ENCODE measurements at places on chromosomes 6 and 20.

- no peak for DNase-seq
Measured at GRCh38 chr6:148422085-148422484, 79.4 kb downstream of the SASH1 start.

- DNase-seq, result no peak
Measured at GRCh38 chr6:30194797-30195690, 18.2 kb downstream of the TRIM26 start.

GRCh38 chr20:25023356-25023755 lies 30.8 kb upstream of the APMAP start:
- DNase-seq, result no peak

DNA sequence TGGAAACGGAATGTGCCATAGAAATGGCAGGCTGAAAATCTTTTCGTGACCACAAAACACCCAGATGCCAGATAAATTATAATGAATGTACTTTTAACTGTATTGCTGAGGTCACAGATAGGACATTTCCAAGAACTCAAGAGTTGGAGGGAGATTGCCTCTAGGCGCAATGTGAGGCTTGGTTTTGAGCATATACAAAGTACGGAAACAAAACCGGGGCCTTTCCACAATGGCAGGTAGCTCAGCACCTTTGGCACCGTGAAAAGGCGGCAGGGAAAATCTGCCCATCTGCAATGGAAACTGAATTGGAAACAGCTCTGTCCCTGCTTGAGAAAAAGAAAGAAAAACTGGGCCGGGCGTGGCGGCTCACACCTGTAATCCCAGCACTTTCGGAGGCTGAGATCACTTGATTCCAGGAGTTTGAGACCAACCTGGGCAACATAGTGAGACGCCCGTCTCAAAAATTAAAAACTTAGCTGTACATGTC lies 10.5 kb upstream of the C20orf144 start:
- DNase-seq, result no peak

DNA sequence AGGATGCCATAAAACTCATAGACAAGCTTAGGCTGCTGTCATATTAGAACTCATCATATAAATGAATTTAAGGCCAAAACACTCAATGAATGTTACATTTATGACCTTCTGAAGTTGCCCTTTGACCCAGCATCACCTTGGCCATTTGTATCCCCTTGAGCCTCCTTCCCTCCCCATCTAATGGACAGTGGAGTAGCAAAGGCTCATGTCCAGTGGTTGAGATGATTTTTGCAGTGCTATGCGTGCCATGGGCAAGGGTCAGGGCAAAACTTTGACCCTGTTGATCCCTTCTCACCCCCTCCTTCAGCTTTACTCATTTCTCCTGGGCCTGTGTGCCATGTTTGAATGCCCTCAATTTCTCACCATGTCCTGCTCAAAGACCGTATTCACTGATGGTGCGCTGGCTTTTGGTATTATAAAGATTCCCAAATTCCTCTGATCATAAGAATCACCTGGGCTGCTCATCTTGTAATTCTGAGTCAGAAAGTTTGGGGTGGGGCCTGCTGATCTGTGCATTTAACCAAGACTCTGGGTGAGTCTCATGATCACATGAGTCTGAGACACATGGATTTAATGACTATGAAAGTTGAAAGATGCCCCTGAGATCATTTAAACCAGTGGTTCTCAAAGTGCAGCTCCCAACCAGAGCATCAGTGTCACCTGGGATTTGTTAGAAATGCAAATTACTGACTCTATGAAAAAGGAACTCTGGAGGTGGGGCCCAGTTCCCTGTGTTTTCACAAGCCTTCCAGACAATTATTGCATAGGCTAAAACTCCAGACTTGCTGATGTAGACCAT lies 57.5 kb upstream of the IL20RA start:
- DNase-seq, result no peak

DNA sequence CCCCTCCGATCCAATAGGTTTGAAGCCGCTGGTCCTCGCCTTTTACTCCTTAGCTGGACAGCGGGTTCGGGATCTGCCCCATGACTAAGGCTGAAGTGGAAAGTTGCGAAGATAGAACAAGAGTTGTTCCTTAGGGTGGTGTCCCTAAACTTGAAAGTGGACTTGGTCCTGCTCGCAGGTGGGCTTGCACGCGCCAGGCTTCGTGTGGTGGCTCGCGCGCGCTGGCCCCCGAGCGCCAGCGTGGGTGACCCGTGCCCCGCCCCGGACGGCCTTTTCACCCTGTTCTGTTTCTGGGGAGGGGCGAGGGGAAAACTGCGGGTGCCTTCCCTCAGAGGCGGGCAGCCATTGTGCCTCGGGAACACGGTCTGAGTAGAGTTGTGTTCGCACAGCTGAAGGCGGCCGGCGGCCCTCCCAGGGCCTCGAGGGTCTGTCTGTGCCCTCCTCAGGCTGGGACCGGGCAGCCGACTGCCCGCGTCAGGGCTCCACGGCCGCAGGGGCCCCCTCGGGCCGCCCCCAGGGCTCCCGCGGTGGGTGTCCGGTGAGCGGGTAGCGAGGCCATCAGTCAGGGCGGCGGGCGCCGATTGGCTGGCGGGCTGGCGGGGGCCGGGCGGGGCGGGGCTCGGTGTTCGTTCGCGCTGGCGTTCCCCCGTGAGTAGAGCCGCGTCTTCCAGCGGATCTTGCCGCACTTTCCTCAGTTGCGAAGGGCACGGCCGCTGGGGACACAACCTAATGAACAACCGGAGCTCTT lies 33.0 kb downstream of the RREB1 start:
- DNase-seq, result peak; percentile 71

GRCh38 chr6:126716826-126717509 lies 377.1 kb downstream of the CENPW start:
- no peak for DNase-seq

GRCh38 chr6:43728586-43728985 lies 41.0 kb upstream of the MRPS18A start:
- DNase-seq, result no peak

DNA sequence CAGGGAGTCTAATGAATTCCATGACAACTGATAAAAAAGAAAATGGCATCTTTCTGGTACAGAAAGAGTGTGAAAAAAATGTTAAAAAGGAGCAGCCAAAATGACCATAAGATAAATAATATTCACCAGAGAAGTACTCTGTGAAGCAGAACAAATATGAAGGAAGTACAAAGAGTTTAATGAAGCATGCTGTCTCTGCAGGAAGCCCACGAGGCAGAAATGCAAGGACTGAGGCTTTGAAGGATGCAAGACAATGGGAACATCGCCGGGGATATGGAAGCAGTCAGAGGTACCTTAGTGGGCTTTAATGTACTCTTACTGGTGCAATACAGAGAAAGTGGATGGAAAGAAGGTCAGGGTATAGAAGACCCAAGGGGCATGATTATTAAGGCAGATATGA lies 50.7 kb downstream of the NOX3 start:
- DNase-seq, result no peak

Data from activated CD8-positive, alpha-beta memory T cell treated with anti-CD3 and anti-CD28 coated beads for 1 hour (primary cell).